ENCODE measurements at places on chromosomes 11 and 22. TPM values are rescaled to one million over a fixed set of nuclear protein-coding genes. Genes with fewer than 3 reads are reported as not detected.

DNA sequence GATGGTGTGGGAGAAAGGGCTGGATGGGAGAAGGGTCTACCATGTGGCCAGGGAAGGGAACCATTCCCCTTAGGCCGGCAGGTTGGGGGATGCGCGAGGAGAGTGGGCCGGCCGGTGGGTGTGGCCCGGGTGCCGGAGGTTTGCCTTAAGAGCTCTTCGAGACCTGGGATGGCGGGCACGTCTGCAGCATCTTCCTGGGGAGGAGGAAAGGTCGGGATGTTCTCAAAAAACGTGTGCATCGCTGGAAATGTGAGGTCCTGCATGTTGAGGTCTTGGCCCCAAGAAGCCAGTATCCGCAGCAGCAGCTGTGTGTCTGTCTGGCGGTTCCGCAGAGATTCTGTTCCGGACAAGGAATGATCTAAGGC lies 1.4 kb downstream of the NAV2 start:
- peak overlapping the region; percentile 83 for H3K4me3 ChIP-seq
- H3K27ac ChIP-seq: no peak overlapping the region
- peak; percentile 34 for DNase-seq
- peaks cover 63% of the 10 kb centered on the region for H3K27me3 ChIP-seq
- no peaks in the 10 kb centered on the region for H3K36me3 ChIP-seq

DNA sequence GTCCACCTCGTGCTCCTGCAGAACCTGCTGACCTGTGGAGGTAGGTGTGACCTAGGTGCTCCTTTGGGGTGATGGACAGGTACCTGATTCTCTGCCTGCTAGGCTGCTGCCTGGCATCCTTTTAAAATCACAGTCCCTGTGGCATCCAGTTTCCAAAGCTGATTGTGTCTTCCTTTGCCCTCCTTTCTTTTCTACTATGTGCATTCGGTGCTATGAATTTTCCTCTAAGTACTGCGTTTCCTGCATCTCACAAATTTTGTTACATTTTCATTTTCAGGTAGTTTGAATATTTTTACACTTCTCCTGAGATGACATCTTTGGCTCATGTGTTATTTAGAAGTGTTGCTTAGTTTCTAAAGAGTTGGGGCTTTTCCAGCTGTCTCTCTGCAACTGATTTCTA lies 30.9 kb upstream of the PPP6R3 start:
- no peak for DNase-seq
- no peak overlapping the region for H3K27ac ChIP-seq
- peaks cover 53% of the 10 kb centered on the region for H3K36me3 ChIP-seq

- H3K27me3 ChIP-seq: no peaks in the 10 kb centered on the region
- peaks cover 47% of the 10 kb centered on the region for H3K4me1 ChIP-seq
- peaks cover 20% of the 10 kb centered on the region for H3K36me3 ChIP-seq
- peak; percentile 59 for DNase-seq
Observed at GRCh38 chr22:41833369-41834004, 582 bp downstream of the SREBF2 start.

- H3K36me3 ChIP-seq: no peaks in the 10 kb centered on the region
- H3K27ac ChIP-seq: no peak overlapping the region
- H3K4me1 ChIP-seq: peaks cover 46% of the 10 kb centered on the region
- H3K27me3 ChIP-seq: peaks cover 35% of the 10 kb centered on the region
- no peak overlapping the region for H3K4me3 ChIP-seq
Observed at GRCh38 chr11:67026941-67027340, 4.0 kb downstream of the SYT12 start.

DNA sequence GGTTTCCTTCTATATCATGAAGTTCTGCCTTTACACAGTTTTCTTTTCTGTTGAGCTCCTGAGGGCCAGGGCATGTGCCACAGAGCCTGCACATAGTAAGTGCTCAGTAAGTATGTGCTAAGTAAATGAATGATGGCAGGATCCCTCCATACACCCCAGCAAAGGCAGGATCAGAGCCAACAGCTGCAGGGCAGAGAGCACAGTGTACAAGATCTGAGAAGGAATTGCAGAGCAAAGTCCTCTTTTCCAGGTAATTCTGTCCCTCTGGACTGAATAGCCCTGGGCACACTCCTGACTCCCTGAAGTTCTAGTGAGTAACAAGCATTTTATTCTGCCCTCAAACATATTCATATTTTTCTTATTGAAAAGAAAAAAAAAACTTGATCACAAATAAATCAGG lies 117.7 kb downstream of the GALNT18 start:
- H3K36me3 ChIP-seq: no peaks in the 10 kb centered on the region
- H3K27ac ChIP-seq: no peak overlapping the region
- DNase-seq: no peak
- H3K4me3 ChIP-seq: no peak overlapping the region
- H3K4me1 ChIP-seq: peaks cover 34% of the 10 kb centered on the region

DNA sequence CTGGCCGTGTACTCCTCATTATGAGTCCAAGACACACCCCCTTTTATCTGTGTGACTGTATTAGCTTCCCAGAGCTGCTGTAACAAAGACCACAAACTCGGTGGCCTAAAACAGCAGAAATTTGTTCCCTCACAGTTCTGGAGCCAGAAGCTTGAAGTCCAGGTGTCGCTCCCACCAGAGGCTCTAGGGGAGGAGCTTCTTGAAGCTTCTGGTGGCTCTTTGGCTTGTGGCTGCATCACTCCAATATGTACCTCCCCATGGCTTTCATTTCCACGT lies 3.0 kb downstream of the PRR5 start:
- no peaks in the 10 kb centered on the region for H3K36me3 ChIP-seq
- peaks cover 16% of the 10 kb centered on the region for H3K4me1 ChIP-seq
- no peak for DNase-seq
- H3K27ac ChIP-seq: no peak overlapping the region

Gene OR52I1
- not detected for total RNA-seq

Gene SEPTIN3
- 24.0 TPM for total RNA-seq
